ENCODE measurements at places on chromosomes 3 and 15.

GRCh38 chr15:75684648-75685047, 28.0 kb downstream of the CSPG4 start:
- DNase-seq: no peak

DNA sequence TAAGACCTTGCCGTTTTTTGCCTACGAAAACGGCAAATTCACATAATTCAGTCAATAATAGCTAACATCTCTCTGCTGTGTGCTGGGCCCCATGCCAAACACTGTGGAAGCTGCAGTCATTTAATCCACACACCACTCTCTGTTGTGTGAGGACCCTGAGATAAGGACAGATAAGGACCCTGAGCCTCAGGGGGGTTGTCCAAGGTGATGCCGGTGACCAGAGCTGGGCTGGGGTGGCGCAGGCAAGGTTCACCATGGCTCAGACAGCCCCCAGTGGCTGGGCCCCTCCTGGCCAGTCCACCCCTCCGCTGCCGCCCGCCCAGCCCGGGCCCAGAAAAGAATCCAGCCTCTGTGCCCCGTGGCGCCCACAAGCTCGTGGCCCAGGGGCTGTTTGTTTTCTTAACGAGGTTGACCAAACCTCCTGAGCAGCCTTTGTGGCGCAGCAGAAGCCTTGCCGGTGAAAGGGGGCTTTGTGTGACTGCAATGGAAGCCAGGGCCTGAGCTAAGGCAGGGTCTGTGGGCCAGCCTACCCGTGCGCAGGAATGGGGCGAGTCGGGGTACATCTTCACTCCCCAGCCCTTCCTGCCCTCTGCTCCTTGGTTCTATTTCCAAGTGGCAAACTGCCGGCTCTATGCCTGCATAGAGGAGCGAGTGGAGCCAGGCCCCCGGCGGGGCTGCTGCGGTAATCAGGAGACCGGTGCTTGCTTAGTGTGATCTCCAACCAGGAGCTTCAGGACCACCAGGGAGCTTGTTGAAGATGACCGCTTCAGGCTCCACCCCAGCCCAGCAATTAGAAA, 4.4 kb upstream of the SNX22 start:
- DNase-seq: peak; percentile 50

DNA sequence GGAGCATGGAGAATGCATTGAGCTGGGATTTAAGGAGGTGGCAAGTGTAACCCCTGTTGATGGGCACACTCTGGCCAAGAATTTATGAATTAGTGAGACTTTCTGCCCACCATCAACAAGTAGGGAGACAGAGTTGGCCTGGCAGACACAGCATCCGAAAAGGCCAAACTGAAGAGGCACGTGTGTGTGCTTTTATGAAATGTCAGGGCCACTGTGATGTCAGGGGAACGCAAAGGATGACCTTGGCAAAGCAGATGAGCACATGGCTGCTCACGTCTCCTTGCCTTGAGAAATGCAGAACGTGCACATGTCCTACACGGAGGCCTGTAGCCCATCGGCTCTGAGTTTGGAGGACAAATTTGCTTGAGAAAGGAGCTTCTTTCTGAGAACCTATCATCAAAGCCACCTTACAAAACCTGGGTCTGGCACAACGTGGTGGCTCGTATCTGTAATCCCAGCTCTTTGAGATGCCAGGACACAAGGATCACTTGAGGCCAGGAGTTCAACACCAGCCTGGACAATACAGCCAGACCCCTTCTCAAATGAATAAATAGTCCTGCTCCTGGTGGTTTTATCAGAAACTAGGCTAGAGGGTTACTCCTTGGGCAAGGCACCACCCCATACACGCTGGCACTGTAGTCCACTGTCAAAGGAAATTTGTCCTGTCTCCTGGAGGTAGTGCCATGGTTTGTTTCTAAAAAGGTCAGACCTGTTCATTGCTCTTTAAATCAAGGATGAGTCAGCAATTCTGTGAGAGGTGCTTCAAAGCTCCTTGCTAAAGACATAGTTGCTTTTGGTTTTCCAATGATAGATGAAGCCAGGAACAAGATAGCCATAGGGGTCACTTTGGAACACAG, 941 bp upstream of the SH3BP5 start:
- DNase-seq: no peak

GRCh38 chr3:195407531-195408409, 35.0 kb downstream of the ACAP2 start:
- DNase-seq: no peak

DNA sequence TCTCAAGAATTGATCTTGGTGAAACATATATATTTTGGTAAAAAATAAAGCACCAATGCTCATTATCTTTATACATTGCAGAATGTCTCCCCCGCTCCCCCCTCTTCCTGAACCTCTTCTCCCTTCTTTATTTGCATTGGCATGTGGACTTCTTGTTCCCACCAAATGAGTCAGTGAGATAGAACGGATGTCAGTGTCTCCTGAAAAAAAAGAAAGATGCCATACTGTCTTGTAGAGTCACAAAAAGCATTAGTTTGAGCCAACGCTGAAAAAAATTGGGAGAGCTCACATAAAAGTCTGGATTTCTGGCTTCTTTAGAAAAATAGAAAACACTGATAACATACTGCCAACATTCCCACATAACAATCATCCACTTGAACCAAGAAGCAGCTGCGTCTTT, 32.0 kb upstream of the STXBP5L start:
- DNase-seq: no peak

DNA sequence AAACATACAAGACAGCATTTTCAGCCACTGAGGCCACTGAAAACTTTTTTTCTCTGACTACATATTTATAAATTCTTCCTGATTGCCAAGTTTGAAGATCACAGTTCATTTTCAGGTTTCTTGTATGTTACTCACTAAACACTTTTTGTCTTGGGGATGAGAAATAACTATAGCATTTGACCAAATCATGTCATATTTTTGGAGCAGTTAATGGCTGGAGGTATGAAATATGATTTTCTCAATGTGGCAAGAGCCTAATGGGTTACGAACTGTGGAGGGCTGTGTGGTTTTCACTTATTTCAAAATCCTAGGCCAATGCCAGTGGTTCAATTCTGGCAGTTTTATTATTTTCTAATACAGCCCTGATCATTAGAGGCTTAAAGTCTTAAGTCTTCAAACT, 64.4 kb downstream of the USP13 start:
- no peak for DNase-seq

DNA sequence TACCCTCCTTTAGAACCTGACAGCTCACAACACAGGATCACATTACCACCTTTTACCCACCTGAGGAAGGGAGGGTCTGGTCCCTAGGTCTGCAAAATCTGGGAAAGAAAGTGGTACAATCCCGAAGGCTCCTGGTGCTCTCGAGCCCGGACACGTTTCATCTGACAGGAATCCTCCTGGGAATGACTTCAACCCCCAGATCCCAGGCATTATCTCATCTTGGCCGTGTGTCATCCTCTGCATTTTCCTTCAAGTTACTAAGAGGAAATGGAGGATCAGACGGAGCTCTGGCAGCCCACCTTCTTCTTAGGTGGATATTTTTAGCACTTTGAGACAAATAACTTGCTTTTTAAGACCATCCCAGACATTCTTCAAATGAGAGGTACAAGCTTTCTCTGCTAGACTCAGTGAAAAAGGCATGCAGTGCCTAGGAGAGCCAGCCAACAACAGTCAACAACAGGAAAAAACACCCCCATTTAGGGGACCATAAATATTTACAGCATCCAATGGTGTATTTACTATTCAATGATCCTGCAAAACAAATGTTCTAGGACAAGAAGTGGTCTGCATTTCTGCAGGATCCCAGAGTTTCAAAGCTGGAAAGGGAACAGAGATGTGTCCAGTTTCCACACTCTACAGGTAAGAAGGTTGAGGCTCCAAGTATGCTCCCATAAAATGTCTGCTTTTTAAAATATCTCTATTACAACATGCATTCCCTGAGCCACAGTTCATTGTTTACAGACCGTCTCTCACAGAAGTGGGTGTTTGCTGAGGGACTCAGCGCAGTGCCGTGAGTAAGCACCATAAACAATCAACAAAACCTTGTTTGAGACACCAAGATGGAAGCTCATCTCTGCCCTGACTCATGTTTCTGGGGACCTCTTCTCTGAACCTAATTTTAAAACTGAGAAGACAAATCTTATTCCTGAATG, 38.3 kb upstream of the ARHGEF3 start:
- DNase-seq: no peak

DNA sequence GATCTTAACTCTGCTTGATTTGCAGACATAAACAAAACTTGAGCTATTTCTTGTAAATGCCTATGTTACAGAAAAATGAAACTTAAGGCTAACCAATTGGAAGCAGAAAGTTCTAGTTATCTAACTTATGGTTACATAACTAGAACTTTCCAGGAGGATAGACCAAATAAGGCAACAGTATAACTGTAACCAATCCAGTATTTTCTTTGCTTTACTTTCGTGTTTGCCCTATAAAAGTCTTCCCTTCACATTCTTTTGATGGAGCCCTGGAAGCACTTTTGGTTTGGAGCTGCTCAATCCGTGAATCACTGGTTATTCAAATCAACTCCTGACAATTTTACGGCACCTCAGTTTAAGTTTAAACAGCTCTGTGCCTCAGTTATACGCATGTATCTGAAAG, 164.6 kb downstream of the SUCLG2 start:
- DNase-seq: no peak

DNA sequence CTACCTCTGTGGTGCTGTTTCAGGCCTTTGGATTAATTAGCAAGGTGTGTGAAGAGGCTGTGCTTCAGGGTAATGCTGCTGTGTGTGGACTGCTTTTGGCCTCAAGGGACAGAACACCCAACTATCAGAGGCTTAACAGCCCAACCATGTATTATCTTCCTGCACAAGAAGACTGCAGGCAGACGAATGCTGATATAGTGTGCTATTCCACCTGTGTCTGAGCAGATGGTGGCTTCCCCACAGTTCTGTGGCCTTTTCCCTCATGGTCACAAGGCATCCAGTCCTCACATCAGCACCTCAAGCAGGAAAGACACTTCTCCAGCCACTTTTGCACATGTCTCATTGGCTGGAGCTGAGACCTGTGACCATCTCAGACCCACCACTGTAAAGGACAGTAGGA, 76.6 kb downstream of the CHCHD6 start:
- no peak for DNase-seq

DNA sequence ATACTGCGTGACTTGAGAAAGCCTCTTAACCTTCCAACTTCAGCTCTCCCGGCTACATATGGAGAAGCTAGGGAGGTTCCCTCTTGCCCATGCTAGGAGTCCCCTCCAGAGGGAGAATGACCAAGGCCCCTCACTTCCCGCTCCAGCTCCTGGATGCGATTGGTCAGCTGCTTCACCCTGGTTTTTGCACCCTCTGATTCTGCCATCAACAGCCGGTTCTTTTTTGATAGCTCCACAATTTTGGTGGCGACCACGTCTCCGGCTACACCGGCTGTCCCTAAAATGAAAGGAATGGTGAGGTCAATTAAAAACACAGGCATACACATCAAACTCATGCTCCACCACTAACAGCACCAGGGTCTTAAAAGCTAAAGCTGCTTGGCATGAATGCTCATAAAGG, 20.6 kb downstream of the CCDC13 start:
- peak; percentile 46 for DNase-seq
